ENCODE measurements at places on chromosomes 11 and 22.

DNA sequence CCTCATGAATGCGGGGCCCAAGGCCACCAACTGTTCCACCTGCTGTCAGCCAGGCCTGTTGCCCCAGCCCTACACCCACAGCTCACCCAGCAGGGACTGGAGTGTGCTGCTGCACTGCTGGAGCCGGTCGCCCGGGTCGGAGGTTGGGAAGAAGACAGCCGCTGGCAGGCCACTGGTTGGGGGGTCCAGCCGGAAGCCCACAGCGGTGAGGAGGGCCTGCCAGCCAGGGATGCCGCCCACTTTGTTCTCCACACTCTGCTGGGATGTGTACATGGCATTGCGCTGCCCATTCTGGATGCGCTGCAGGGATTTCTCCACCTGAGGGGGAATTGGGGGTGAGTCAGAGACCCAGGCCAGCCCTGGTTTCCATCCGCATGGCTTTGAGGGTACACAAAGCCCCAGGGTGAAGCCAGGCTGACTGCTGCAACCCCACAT, 74.2 kb upstream of the PITPNB start:
- DNase-seq: no peak

GRCh38 chr11:102800767-102801166, 2.8 kb upstream of the MMP1 start:
- peak; percentile 73 for DNase-seq

GRCh38 chr11:129605815-129606214, 209.8 kb upstream of the TMEM45B start:
- DNase-seq: no peak

DNA sequence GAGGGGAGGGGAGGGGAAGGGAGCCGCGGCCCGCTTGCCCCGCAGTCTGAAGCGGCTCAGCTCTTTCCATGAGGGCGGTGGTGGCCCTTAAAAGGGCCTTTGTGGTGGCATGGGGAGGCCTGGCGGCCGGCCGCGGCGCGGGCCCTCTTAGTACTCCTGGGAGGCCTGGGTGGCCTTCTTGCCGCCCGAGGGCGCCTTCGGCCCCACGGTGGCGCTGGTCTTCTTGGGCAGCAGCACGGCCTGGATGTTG, 6.9 kb downstream of the DPAGT1 start:
- peak; percentile 90 for DNase-seq

GRCh38 chr22:48588151-48588877, 1239.4 kb downstream of the BRD1 start:
- no peak for DNase-seq

Data from fibroblast of gingiva (primary cell).